ENCODE measurements at places on chromosomes 7 and 10.

DNA sequence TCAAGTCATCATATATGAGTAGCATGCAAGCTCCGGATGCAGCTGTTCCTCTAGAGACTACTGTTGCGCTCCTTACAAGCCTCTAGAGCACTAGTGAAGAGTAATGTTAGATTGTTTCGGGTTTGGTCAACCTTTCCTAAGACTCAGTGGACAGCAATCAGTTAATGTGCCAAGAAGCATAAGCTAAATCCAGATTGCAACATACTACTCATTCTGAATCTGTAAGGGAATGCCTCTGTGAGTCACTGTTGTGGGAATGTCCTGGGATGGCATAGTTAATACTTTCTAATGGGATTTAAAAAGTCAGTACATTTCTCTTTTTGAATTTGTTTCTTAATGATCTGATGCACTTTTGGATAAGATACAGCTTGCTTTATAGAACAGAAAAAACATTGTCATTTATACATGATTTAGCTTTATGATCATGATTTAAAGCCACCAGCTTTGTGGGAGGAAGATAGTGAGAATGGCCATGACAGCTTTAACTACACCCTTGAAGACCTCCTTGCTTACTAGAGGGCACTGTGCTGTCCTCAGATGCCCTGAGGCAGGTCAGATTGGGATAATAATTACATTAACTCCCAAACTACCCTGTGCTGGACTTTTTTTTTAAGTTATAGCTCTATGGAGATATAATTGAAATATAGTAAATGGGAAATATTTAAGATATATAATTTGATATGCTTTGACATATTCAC is 138.4 kb downstream of the SDK1 start:
- no peak for DNase-seq

DNA sequence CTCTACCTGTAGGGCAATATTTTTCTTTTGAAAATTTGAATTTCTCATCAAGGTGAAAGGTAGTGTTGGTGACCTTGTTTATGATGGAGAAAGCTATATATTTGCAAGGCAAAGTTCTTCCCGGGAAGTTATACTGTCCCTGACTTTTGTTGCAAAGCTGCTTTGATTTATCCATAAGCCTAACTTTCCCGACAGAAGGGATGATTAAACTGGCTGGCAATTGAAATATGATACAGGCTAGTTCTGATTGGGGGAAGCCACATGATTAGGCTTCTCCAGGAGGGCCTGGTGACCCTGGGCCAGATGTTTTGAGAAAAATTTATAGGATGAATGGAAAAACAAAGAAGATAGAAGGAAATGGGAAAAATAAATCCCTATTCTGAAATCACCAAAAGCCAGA is 215.5 kb downstream of the ACTR3B start:
- DNase-seq = no peak

DNA sequence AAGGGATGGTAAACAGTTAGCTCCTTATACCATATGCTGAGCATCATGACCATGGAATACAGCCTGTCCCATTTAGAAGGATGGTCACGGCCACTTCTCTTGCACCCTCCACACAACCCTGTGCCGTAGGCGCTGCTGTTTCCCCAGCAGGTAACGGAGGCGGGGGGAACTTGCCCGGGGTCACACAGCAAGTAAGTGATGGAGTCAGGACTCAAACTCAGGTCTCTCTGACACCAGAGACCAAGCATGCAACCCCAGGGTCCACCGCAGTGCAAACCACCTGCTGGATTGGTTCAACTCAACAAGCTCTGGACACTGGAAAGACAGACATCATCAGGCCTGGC is 71.6 kb downstream of the ZRANB1 start:
- DNase-seq = no peak

DNA sequence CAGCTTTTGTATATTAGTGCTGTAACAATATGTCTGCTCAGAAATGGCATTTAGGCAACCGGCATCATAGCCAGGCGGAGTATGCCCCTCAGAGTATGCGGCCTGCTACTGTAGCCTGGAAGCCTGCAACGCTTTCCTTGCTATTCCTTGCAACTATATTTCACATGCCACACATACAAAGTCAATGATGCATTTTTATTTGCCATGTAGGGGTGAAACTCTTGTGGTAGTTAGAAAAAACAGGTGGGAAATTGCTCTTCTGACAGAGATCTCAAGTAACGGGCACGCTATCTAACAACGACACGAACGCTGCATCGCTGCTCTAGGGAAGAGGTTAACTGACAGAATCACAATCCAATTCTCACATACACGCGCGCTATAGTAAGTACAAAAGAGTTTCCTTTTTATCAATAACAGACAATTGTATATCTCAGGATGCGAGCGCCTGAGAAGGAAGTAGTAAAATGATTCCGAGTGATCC is 5.9 kb downstream of the EBF3 start:
- DNase-seq = no peak

- DNase-seq = no peak
Observed at GRCh38 chr10:845526-845925, 86.0 kb downstream of the LARP4B start.

GRCh38 chr10:7532723-7533498 is 122.1 kb upstream of the SFMBT2 start:
- DNase-seq = no peak

DNA sequence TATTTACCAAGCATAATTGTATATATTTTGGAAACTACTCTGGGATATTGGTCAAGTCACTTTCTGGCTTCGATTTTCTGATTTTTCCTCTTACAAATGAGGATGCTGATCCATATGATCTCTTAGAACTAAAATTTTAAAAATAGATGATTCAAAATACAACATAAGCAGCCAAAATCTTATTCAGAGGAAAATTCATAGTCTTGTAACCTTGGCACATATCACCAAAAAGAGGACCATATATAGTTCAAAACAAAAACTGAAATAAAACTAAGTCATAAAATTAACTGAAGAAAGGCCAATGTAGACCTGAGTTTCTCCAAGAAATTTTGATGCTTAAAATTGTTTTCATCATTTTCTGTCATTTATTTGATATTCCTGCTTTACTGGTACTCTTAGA is 768.3 kb downstream of the SORCS3 start:
- DNase-seq = no peak

- DNase-seq = no peak
Observed at GRCh38 chr7:29853072-29853471, 46.8 kb downstream of the WIPF3 start.

GRCh38 chr7:137020351-137020750 is 151.9 kb downstream of the CHRM2 start:
- no peak for DNase-seq

- DNase-seq = peak; percentile 23
Observed at GRCh38 chr7:28315565-28316410, 96.5 kb upstream of the CREB5 start.

- no peak for DNase-seq
Observed at GRCh38 chr7:25392588-25393338, 164.5 kb upstream of the NPVF start.

DNA sequence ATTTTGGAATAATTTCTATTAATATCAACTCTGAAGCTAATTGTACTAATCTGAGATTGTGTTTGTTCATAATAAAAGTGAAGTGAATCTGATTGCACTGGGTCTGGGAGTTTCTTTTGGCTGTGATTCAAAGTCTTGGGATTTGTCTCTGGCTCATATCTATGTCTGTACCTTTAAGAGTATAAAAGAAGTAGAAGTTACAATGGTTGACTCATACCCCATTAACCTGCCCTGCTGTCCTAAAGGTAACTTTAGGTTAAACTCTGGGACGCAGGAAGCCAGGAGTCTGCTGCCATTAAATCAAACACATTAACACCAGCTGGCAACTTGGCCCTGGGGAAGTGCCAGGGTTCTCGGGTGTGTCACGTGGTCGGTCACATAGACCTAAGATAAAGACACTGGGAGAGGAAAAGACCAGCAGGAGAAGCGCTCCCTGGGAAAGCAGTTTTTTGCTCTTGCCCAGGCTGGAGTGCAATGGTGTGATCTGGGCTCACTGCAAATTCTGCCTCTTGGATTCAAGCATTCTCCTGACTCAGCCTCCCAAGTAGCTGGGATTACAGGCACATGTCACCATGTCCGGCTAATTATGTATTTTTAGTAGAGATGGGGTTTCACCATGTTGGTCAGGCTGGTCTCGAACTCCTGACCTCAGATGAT is 17.8 kb downstream of the SCD start:
- peak; percentile 50 for DNase-seq

- no peak for DNase-seq
Observed at GRCh38 chr10:34024693-34025425, 690.4 kb upstream of the NRP1 start.

GRCh38 chr7:115332691-115333090 is 410.8 kb downstream of the MDFIC start:
- DNase-seq = no peak

DNA sequence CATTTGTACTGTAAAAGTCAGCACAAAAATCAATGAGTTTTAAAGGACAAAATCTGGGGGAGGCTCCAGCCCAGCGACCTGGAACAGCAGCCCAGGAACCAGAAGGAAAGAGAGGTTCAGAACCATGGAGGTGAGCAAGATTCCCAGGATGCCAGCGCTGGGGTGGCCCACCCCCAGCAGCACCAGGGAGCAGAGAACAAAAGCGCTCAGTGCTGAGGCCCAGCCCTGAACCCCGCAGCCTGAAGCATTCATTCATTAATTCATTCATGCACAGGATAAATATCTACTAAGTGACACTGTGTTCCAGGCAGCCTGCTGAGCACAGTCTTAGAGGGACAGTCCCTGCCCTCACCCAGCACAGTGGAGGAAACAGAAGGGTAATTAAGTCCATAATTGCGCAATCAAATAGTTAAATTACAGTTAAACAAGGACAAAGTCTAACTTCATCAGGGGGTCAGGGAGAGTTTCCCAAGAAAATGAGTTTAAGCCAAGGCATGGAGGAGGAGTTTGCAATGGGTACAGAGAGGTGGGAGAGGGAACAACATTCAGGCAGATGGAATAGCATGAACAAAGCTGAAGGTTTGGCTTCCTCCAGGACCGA is 202.3 kb downstream of the GRID1 start:
- no peak for DNase-seq

DNA sequence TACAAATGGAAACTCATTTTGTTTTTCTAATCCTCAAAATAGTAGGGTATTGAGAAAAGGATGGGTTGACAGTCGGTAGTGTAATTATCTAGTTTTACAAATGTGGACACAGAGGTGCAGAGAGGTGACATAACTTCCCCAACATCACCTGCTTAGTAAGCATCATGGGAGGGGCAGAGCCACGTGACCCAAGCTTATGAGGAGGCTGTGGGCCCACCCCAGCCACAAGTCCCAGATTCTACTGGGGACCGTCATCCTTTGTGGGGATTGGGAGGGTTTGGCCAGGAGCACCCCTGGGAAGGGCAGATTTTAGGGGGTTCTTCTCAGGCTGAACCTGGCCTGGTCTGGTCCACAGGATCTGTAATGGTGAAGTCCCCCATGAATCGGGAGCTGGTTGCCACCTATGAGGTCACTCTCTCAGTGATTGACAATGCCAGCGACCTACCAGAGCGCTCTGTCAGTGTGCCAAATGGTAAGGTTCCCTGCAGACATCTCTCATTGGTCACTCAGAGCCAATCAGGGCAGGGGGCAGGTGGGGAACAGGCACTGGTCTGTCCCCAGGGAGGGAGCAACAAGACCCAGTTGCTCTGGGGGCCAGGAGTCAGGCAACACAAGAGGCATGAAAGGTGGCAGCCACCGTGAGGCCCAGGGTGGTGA is 23.6 kb upstream of the VSIR start:
- no peak for DNase-seq

- no peak for DNase-seq
Observed at GRCh38 chr10:69496352-69497230, 45.3 kb downstream of the TSPAN15 start.

DNA sequence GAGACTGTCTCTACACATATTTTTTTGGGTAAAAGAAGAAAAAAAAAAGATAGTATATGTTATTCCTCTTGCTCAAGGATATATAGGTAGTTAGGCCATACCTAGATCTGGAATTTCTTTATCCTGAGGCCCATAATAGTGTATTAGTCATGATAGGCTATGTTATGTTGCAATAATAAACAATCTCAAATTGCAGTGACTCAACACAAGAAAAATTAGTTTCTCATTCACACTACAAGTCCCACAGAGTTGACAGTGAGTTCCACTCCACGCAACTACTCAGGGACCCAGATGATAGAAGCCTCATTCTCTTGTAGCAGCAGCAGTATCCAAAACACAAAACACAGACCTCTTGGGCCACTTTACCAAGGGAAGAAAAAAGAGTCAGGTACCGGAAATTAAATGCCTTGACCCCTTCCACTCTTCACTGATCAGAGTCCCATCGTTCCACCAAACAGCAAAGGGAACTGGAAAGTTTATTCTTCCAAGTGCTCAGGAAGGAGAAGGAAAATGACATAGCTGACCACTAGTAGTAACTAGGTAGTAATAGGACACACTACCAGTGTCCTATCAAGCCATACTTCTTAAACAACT is 7.4 kb upstream of the C10orf67 start:
- no peak for DNase-seq

DNA sequence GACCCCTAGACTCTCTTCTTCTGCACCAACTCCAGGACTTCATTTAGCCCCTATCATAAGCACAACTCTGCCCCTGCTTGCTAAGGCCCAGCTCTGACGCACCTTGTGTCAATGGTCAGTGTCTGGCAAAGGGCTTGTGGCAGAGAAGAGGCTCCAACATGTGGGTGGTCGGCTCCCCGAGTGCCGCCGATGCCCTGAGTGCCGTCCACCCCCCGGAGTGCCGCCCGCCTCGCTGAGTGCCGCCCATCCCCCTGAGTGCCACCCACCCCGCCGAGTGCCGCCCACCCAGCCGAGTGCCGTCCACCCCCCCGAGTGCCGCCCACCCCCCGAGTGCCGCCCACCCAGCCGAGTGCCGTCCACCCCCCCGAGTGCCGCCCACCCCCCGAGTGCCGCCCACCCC is 50.3 kb downstream of the ASB13 start:
- no peak for DNase-seq

GRCh38 chr7:81081616-81082015 is 162.8 kb upstream of the SEMA3C start:
- DNase-seq = no peak

DNA sequence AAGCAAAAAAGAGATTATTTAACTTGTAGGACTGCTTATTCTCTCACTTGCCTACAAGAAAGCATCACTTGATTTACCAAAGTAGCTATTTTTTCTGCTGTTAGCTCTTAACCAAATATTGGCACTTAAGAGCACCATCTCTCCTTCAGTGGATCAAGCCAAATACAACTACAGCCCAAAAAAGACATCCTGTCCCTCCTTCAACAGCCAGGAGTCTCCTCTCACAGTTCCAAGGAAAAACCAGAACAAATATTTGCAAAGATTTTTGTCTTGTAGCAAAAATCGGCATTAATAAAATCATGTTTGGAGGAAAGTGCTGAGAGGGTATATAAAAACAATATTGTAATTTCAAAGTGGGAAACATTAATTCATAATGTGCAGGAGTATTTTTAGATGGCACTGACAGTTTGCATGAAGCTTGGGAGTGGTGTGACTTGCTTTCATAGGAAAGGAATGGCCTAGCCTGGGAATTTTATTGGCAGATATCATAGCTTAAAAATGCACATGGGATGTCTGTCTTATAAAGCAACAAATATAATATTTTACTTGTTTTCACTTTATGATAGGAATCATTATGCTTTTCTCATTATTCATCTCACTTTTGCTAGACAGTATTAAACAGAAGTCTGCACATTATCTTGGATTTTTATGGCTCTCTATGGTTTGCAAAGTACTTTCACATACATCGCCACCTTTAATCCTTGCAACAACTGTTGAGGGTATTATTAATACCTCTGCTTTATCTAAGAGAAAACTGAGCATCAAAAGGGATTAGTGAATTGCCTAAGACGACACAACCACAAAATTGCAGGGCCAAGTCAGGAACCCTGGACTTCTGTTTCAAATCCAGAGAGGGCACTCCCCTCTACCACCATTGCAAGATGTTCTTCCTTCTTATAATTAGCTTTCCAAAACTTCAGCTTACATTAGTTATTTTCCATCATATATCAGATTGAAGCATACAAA is 103.5 kb downstream of the AGMO start:
- DNase-seq = no peak

GRCh38 chr10:93799155-93799708 is 41.5 kb downstream of the LGI1 start:
- DNase-seq = no peak
